ENCODE measurements at places on chromosomes 2 and 18. TPM values are rescaled to one million over a fixed set of nuclear protein-coding genes. Genes with fewer than 3 reads are reported as not detected.

DNA sequence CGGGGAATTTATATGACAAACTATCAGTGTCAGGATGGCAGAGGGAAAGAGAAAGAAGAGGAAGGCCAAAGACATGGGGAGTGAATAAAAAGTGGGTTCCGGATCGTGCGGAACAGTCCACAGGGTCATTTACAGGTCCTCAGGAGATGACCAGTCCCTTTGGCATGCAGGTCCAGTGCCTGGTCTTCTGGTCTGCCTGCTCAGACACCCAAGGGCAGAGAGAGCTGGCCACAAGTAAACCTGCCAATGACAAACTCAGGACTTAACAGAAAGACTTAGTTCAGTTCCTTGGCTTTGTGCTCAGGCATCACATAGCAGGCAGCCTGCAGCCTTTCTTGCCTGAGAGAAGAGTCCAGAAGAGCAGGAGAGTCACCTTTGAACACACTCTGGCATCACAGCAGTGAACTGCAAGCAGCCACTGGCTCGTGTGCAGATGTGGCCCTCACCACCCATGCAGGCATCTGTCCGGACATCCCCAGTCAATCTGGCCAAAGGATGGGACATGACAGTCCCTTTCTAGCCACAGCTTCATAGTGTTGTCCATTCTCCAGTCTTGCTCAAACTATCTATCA is 14.0 kb downstream of the TMEM127 start:
- ATAC-seq = peak; percentile 54

DNA sequence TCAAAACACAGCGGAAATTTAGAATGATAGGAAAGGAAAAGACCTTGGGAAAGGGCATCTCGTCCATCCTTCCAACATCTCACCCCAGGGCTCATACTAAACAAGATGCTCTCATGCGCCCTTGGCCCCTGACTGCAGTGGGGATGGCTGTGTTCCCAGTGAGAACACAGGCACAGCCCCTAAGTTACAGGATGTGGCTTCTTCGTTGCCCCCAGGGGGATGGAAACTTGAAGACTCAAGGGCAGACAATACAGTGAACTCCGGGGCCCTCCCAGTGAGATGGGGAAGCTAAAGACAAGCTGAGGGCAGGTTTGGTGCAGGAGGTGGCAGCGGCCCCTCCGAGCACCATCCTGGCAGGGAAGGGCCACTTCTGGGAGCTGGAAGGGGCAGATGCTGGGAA is 139.7 kb downstream of the INO80D start:
- no peak for ATAC-seq

KLF7 gene
- 30.7 TPM for total RNA-seq

DNA sequence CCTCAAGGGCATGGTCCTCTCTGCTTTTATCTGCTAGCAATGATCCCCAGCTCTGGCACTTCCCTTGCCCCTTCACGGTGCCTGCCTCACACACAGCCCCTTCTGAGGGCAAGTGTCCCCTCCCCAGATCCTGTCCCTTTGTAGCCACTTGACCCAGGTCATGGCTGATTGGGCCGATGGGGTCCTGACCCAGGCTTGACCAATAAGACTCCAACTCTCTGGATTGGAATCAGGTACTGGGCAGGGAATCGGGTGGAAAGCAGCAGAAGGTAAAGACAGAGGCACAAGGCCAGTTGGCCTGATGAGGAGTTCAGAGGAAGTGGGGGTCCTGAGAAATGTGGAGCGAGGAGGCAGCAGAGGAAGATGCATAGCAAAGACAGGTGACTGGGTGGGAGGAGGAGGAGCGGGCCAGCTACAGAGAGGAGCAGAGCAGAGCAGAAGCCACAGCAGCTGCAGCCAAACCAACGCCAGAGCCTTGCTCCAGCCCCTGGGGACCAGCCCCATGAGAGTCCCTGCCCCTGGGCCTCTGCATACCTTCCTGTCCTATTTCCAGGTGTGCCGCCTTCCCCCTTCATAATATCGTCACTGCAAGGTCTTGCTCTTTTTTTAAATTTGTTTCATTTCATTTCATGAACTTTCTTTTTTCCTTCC is 39.1 kb downstream of the CAPN13 start:
- no peak for ATAC-seq

DNA sequence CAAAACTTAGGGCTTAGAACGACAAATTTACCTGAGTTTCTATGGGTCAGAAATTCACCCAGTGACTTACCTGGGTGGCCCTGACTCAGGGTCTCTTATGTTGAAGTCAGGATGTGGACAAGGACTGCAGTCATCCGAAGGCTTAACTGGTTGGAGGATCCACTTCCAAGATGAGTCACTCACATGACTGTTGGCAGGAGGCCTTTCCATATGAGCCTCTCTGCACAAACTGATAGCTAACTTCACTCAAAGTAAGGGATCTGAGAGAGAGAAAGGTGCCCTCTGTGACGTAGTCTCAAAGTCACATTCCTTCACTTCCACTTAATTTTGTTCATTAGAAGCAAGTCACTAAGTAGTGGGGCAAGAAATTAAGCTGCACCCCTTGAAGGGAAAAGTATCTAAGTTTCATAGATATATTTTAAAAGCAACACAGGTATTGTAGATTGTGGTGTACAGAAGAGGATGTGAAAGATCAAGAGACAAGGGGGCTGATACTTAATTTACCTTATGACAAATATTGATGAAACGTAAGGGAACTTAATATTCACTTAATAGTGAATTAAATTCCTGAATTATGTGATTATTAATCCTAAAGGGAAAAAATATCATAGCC is 48.4 kb downstream of the TANK start:
- no peak for ATAC-seq

- ATAC-seq = no peak
Observed at GRCh38 chr2:24176326-24176725, 1.5 kb downstream of the FAM228A start.

DNA sequence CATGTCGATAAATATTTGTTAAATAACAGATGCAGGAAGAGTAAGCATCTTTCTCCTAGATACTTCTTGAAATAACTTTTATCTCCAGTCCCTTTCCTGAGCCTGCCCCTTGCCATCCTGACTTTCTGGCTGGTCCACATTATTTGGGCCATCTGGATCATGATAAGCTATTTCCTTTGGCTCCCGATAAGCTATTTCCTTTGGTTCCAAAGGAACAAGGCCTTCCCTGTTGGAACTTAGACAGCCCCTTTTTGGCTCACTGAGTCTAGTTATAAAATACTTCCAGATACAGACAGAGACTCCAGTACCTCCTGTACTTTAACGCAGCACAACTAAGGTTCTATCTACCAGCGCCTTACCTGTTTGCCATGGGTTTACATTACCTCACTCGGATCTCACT is 205.3 kb upstream of the CCDC150 start:
- ATAC-seq = no peak

- ATAC-seq = no peak
Observed at GRCh38 chr2:230931556-230932231, 6.7 kb upstream of the GPR55 start.

GRCh38 chr2:24191848-24192247 is 17.0 kb downstream of the FAM228A start:
- ATAC-seq = no peak

- peak; percentile 22 for ATAC-seq
Observed at GRCh38 chr2:111160758-111161157, 40.0 kb downstream of the BCL2L11 start.

DNA sequence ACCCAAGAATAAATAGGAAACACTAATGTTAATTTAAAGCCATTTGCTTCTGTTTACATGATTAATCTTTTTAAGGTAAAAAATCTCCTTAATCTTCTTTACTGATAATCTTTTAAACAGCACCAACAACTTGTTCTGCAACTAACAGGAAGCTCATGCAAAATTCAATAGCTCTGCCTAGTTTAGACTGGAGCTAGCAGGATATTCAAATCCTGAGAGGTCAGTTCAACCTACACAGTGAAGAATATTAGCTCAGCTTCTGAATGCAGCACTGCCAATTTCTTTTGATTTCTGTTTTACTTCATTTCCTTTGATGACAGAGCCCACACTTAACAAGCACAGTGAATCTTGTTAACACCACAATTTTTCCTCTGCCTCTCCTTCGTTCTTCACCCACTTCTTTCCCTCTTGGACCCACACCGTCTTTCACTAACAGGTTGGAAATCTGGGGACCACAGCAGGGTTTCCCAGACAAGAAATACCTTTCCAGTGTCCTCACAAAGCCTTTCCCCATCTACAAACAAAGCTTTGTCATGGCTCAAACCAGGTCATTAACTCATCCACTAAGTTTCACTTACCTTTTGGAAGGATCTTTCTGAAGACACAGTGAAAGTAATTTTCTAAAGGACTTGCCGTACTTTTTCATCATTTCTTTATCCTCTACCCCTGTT is 109.8 kb downstream of the STK39 start:
- ATAC-seq = no peak

DNA sequence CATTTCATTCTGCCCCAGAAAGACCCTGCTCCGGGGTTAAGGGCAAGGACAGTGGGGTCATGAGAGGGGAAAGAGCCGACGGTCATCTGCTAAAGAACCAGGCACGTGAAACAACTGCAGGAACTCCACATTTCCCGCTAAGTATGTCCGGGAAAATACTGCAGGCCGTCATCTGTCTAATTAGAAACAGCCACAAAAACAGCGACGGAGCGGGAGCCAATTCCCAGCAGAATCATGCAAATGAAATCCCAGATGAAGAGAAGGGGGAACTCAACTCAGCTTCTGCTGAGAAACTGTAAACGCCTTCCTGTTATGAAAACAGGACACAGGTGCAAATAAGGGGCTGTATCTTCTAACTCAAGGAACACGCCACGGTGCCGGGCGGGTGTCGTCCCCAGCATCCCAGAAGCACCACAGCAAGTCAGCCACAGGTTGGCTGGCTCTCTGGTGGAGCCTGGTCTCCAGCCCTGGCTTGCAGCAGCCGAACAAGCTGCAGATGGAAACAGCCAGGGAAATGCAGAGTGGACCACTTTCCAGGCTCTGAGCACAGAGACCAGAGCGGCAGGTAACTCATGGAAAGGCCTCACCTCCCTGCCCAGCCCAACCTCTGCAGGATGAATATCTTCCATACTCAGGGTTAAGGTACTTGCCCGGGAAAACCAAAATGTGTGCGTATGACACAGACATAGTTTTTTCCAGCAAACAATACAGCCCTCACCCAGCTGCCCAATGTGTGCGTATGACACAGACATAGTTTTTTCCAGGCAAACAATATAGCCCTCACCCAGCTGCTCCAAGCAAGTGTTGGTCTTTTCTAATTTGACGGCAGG is 28.9 kb downstream of the PXDN start:
- ATAC-seq = no peak

DNA sequence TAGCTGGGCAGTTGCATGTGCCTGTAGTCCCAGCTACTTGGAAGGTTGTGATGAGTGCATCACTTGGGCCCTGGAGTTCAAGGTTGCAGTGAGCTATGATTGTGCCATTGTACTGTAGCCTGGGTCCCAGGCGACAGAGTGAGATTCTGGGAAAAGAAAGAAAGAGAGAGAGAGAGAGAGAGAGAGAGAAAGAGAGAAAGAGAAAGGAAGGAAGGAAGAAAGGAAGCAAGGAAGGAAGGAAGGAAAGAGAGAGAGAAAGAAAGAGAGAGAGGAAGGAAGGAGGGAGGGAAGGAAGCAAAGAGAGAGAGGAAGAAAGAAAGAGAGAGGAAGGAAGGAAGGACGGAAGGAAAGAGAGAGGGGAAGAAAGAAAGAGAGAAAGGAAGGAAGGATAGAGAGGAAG is 128.4 kb downstream of the GALNT3 start:
- ATAC-seq = no peak

DNA sequence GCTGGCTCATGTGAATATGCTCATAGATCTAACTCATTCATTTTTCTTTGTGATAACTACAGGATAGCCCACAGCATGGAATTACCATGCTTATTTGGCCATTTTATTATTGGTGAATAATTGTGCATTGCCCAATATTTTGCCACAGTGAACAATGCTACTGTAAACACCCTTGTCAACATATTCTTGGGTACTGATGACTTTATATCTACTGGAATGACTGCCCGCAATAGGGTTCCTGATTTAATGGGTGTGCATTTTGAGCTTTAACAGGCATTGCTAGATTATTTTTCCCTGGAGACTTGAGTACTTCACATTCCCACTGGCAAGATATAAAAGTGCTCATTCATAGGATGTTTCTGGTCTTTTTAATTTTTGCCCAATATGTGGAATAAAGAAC is 42.7 kb upstream of the EVA1A start:
- no peak for ATAC-seq

DNA sequence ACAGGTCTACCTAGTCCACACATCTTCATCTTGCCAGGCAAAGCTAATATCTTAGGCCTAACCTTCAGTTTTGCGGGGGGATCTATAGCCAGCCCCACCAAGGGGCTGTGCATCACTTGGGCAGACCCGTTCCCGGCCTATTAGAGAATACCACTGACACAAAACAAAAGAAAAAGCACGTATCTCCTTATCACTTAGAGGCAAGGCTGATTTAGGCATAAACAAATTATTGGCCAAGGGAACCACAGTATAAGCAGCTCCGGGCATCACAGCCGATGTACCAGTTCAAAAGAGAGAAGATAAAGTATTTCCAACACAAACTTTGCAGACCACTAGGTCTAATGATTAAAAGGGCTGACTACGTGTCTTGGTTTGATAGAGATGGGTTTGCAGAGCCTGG is 248.0 kb downstream of the TCF4 start:
- no peak for ATAC-seq

DNA sequence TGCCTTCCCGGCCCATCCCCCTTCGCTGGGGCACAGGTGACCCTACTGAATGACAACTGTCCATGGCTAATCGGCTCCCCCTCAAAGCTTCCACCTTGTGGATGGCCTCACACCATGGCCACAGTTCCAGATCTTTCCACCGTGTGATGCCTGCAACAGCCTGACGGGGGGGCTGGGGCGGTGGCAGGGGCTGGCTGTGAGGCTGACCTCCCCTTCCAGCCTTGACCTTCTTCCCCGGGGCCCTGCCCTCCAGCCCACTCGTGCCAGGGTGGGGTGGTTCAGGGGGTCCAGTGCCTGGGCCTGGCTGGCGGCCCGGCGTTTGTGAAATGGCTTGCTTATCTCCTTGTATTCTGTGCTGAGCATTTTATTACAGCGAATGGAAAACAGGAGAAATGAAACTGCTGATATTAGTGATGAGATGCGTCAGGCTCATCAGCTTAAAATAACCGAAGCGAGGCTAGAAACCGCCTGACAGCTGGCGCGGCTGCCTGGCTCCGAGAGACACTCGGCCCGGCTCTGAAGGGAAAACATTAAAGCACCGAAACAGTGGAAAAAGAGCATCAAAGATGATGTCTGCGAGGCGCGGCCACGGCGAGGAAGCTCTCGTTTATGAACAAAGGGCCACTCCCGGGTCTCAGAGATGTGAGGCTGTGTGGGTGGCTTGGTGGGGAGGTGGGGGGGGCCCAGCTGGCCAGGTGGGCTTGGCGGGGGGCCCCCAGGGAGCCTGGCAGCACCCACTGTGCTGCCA is 916 bp upstream of the PDCD1 start:
- ATAC-seq = peak; percentile 61

DNA sequence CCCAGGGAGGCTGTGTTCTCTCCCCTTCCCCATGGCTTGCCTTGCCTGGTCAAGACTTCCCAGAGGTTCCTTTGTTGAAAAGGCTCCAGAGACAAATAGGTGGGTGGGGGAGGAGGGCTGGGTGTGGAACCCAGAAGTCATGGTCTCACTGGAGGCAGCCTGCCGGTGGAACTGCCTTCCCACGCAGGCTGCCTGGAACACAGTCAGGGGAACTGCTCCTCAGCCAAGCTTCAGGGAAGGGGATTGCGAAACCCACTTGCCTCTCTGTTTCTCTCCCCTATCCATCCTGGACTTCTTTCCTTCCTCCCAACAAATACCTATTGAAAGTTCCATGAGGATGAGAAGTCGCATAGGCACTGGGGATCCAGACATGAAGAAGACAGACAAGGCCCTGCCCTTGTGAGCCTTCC is 31.6 kb downstream of the MARCO start:
- peak; percentile 71 for ATAC-seq

All from gastroesophageal sphincter (tissue), 4 donors.